ENCODE measurements at places on chromosomes 1 and 21.

DNA sequence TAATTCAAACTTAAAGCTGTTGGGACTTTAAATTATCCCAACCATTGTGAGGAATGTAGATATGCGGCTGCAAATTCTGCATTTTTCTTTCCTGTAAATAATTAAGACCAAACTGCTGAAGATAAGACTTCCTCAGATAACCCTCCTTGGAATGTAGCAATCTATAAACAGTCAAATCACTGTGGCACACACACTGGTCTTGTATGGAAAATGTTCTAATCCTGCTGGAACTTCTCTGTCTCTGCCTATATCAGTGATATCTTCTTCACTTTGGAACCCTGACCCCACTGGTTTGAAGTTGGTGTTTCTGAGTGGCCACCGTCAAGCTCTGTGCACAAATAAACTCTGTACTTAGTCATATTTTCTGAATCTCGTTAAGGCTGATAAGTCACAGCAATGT, 32.9 kb downstream of the HSF2BP start:
- DNase-seq: no peak

DNA sequence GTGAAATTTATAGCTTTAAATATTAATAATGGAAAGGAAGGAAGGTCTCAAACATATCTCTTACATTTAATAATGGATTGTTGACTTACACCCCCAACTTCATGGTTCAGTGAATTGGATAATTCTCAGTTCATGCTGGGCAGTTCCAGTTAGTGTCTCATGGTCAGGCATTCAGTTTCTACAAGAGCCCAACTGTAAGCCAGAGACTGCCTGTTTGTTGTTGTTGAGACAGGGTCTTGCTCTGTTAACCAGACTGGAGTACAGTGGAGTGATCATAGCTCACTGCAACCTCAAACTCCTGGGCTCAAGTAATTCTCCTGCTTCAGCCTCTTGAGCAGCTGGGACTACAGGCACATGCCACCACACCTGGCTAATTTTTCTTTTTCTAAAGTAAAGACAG, 5.0 kb upstream of the DMAP1 start:
- no peak for DNase-seq

- DNase-seq: no peak
These were observed 32.0 kb downstream of the VTCN1 start for GRCh38 chr1:117178756-117179155.

- DNase-seq: no peak
These were observed 41.4 kb downstream of the RNF115 start for GRCh38 chr1:145782272-145783099.

DNA sequence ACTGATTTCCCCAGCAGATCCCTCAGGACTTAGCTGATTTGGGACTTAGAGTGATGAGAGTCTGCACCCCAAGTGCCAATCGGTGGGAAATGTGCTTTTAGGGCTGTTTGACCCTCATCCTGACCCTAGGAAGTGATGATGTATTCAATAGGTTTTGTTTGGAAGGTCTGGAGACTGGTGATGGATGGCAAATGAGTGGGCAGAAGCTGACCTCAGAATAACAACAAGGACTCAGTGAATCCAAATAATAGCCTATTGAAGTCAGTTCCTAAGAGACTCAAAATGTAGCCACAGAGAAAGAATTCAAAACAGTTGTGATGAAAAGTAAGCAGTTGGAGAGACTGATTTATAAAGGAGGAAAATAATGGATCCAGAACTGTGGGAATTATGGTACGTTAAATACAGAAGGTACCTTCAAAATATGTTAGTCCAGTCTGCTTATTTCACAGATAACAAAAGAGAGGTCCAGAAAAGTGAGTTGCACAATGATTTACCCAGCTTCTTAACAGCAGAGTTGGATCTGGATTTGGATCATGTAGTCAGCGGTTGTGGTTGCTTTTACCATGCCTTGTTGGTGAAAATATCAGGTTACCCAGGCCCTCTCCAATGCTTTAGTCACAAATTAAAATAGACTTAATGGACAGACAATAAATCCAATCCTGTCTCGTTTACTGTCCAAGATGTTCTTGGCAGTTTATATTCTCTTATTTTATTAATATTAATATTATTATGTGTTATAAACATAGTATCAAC, 123.0 kb upstream of the PTBP2 start:
- no peak for DNase-seq

DNA sequence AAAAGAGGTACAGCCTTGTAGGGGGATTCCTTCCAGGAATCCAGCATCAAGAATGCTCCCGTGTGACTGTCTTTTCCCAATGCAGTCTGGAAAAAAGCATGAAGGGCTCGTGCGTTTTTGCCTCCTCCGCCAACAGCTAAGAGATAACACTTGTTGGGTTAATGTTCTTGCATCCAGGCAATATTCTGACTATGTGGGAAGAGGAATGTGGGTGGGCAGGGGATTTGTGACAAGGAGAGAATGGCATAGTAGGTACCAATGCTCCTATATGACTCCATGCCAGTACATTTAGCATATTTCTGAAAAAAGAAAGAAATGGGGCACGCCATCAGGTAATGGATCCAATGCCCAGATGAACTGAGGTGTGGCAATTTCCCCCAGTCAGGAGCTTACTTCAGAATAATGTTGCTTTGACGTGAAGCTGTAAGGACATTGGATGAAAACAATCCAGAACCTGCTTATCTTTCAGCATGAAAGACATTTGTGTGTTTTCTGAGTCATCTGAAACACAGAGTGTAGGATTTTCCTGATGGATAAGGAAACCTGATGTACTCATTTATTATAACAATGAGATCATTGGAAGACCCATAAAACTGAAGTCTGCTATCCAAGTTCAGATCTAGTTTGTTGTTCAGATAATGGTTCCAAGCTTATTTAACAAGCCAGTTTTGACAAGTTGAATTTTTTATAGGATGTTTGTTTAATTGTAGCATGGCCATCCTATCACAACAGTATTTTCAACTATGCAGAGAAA, 105.5 kb downstream of the LYPLAL1 start:
- DNase-seq: no peak

- DNase-seq: no peak
These were observed 188.4 kb downstream of the ZZZ3 start for GRCh38 chr1:77494026-77494425.

GRCh38 chr1:98103617-98104285, 182.9 kb upstream of the DPYD start:
- no peak for DNase-seq

- DNase-seq: no peak
These were observed 60.9 kb downstream of the TBX19 start for GRCh38 chr1:168341483-168341975.

- no peak for DNase-seq
These were observed 61.8 kb downstream of the ATP1A1 start for GRCh38 chr1:116434849-116435248.

GRCh38 chr1:219587801-219588561, 24.9 kb downstream of the ZC3H11B start:
- DNase-seq: no peak

- no peak for DNase-seq
These were observed 13.7 kb upstream of the PLPPR5 start for GRCh38 chr1:99018313-99018712.

GRCh38 chr1:181134543-181135436, 46.3 kb downstream of the IER5 start:
- DNase-seq: peak; percentile 58

- DNase-seq: no peak
These were observed 514.2 kb upstream of the ZP4 start for GRCh38 chr1:238404921-238405320.

GRCh38 chr1:113628997-113629396, 130.3 kb downstream of the PHTF1 start:
- no peak for DNase-seq

DNA sequence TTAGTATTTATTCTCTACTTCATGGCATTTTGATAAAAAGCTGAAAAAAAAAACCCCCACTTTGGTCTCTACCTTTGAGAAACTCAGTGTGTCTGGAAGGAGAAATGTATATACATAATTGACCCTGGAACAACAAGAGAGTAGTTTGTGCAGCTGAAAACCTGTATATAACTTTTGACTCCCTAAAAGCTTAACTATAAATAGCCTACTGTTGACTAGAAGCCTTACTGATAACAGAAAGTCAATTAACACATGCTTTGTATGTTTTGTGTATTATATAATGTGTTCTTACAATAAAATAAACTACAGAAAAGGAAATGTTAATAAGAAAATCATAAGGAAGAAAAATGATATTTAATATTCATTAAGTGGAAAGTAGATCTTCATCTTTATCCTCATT, 88.0 kb downstream of the NEK7 start:
- DNase-seq: no peak

GRCh38 chr1:23562137-23562876, 3.0 kb upstream of the ID3 start:
- DNase-seq: peak; percentile 38

- no peak for DNase-seq
These were observed 239.1 kb downstream of the RERE start for GRCh38 chr1:8578132-8578877.

DNA sequence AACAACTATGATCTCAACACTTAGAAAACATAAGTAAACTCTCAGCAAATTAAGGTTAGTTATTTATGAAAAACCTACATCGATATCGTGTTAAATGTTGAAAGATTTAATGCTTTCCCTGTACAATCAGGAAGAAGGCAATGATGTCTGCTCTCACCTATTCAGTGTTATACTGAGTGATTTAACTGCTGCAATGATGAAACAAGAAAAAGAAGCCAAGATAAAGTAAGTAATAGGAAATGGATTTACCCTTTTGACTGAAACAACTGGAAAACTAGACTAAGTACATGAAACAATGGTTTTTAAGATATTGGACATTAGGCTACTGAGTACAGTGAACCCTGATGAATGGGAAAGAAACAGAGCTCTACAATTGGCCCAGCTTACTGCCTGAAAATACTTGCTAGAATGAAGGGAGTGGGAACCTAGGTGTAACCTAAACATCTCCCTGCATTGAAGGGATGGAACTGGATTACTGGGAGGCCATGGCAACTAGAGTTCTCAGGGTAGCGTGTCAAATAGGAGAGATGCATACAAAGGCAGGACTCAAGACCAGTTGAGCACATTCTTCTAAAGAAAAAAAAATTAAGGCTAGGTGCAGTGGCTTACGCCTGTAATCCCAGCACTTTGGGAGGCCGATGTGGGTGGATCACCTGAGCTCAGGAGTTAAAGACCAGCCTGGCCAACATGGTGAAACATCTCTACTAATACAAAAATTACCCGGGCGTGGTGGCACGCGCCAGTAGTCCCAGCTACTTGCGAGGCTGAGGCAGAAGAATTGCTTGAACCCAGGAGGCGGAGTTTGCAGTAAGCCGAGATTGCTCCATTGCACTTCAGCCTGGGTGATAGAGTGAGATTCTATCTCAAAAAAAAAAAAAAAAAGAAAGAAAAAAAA, 37.3 kb downstream of the SNRPE start:
- DNase-seq: no peak

All from activated T-cell treated with anti-CD3 and anti-CD28 coated beads, Interleukin-2, amount 50 U/mL, for 72 hours (primary cell).